ENCODE measurements at places on chromosomes 3 and 15. TPM values are rescaled to one million over a fixed set of nuclear protein-coding genes. Genes with fewer than 3 reads are reported as not detected.

Gene GOLGA6L7
- not detected for total RNA-seq

Gene MRAS
- total RNA-seq = not detected

Gene KIAA1143
- total RNA-seq = 35.9 TPM

Gene PRR20G
- total RNA-seq = not detected

Gene SCN5A
- total RNA-seq = not detected

Gene RAB6B
- total RNA-seq = 3.3 TPM

Gene FMN1
- total RNA-seq = 0.15 TPM

DNA sequence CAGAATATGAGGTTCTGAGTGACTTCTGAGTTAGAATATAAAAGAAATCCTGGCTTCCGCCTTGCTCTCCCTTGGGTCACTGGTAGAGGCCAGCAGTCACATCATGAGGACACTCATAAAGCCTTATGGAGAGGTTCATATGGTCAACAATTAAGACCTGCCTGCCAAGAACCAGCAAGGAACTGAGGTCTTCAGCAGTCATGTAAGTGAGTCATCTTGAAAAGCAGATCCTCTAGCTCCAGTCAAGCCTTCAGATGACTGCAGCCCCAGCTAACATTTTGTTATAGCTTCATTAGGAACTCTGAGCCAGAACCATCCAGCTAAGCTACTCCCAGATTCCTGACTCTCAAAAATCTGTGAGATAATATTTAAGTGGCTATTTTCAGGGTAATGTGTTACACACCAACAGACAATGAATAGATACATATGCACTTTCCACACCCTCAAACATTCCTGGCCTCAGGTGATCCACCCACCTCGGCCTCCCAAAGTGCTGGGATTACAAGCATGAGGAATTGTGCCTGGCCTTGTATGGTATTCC is 447.2 kb downstream of the SHQ1 start:
- no peaks in the 10 kb centered on the region for H3K27me3 ChIP-seq
- no peak overlapping the region for H3K27ac ChIP-seq
- no peak for DNase-seq
- no peak overlapping the region for H3K4me3 ChIP-seq
- peaks cover 7% of the 10 kb centered on the region for H3K36me3 ChIP-seq
- H3K4me1 ChIP-seq = peaks cover 16% of the 10 kb centered on the region

- no peak overlapping the region for H3K4me3 ChIP-seq
- H3K36me3 ChIP-seq = no peaks in the 10 kb centered on the region
- DNase-seq = no peak
- H3K27me3 ChIP-seq = peaks cover 25% of the 10 kb centered on the region
These were observed 128.3 kb downstream of the TPRA1 start for GRCh38 chr3:127462111-127462655.

DNA sequence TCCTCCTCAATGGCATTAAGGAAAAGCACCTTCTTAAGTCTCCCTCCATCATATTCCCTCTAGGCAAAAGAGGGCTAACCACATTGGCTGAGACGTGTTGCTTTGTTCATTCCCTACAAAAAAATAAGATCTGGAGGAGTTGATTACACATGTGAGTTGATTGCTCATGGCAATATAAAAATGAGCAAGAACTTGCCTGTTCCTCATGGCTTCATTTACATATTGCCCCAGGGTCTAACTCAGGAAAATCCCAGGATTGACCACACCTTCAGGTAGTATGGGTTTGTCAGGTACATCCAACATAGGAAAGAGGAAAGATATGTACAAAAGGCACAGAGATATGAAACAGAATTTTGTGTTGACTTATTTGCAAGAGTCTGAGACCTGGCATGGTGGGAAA is 35.5 kb downstream of the NFKBIZ start:
- no peaks in the 10 kb centered on the region for H3K27me3 ChIP-seq
- no peak overlapping the region for H3K4me3 ChIP-seq
- no peaks in the 10 kb centered on the region for H3K4me1 ChIP-seq

DNA sequence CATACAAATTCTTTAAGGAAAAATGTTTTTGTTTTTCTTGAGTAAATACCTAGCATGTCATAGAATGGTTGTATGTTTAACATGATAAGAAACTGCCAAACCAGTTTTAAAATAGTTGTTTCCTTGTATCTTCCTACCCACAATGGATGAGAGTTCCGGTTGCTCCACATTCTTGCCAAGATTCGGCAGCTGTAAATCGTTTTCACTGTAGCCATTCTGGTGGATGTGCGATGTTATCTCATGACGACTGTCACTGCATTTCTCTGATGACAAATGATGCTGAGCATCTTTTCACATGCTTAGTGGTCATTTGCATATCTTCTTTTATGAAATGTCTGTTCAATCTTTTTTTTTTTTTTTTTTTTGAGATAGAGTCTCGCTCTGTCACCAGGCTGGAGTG is 36.6 kb upstream of the SH3GL3 start:
- DNase-seq = no peak
- no peaks in the 10 kb centered on the region for H3K36me3 ChIP-seq
- H3K27me3 ChIP-seq = no peaks in the 10 kb centered on the region
- no peak overlapping the region for H3K4me3 ChIP-seq
- H3K27ac ChIP-seq = no peak overlapping the region
- no peaks in the 10 kb centered on the region for H3K4me1 ChIP-seq

DNA sequence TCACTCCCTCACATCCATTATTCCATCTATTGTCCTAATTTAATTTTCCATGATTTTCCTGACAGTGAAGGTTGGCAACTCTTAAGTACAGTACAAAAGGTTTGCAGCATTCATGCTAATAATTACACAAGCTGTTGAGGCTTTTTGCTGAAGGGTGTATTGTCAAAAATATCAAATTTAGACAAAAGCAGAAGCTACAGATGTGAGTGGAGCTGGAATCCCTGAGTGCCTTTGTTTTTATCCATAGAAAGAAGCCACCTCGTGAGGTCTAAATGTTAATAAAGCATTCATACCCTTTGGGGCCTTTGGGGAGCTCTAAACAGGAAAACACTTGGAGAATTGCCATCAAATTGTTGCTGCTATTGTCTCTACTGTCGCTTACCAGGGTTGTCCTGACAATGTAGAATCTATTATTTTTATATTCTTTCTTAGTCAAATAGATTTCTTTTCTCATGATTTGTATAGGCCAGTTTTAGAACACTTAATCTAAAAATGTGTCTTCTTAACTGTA is 185.8 kb upstream of the ROBO1 start:
- H3K27ac ChIP-seq = no peak overlapping the region
- no peaks in the 10 kb centered on the region for H3K27me3 ChIP-seq
- H3K4me1 ChIP-seq = no peaks in the 10 kb centered on the region
- DNase-seq = no peak
- H3K36me3 ChIP-seq = no peaks in the 10 kb centered on the region

GRCh38 chr15:77904901-77905300 is 172.6 kb downstream of the TBC1D2B start:
- H3K27ac ChIP-seq = no peak overlapping the region
- no peak overlapping the region for H3K4me3 ChIP-seq
- H3K36me3 ChIP-seq = no peaks in the 10 kb centered on the region
- DNase-seq = no peak

- DNase-seq = no peak
- no peak overlapping the region for H3K27ac ChIP-seq
- no peaks in the 10 kb centered on the region for H3K36me3 ChIP-seq
- H3K4me3 ChIP-seq = no peak overlapping the region
- H3K4me1 ChIP-seq = peaks cover 44% of the 10 kb centered on the region
These were observed 31.0 kb downstream of the LOXL1 start for GRCh38 chr15:73957276-73957675.

- H3K27ac ChIP-seq = peak overlapping the region; percentile 55
- H3K4me3 ChIP-seq = no peak overlapping the region
- DNase-seq = no peak
- peaks cover 51% of the 10 kb centered on the region for H3K36me3 ChIP-seq
These were observed 33.3 kb downstream of the CMTM6 start for GRCh38 chr3:32469151-32469874.

GRCh38 chr15:63501256-63502089 is 2.9 kb upstream of the USP3 start:
- H3K36me3 ChIP-seq = peaks cover 6% of the 10 kb centered on the region
- peaks cover 60% of the 10 kb centered on the region for H3K4me1 ChIP-seq
- H3K27ac ChIP-seq = peak overlapping the region; percentile 95
- peak overlapping the region; percentile 76 for H3K4me3 ChIP-seq
- H3K27me3 ChIP-seq = no peaks in the 10 kb centered on the region

GRCh38 chr3:133757701-133758567 is 11.7 kb downstream of the TF start:
- no peak overlapping the region for H3K4me3 ChIP-seq
- H3K36me3 ChIP-seq = no peaks in the 10 kb centered on the region
- no peak for DNase-seq
- no peak overlapping the region for H3K27ac ChIP-seq
- H3K4me1 ChIP-seq = peaks cover 2% of the 10 kb centered on the region

DNA sequence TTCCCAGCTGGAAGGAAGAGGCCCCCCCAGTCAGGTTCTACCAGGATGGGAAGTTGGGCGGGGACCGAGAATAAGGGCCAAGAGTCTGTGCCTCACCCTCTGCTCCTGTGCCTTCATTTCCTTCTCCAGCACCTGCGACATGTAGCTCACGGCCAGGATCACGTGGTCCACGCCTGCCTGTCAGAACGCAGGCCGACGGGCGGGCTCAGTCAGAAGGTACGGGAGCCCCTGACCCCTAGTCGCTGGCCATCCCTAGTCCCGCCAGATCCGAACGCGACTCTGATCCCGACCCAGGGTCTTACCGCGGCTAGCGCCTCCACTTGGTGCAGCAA is 489 bp downstream of the GMPPB start:
- H3K36me3 ChIP-seq = peaks cover 37% of the 10 kb centered on the region
- peaks cover 49% of the 10 kb centered on the region for H3K4me1 ChIP-seq
- H3K27ac ChIP-seq = peak overlapping the region; percentile 97
- no peaks in the 10 kb centered on the region for H3K27me3 ChIP-seq

- H3K27me3 ChIP-seq = no peaks in the 10 kb centered on the region
- no peak for DNase-seq
- no peak overlapping the region for H3K4me3 ChIP-seq
- peaks cover 61% of the 10 kb centered on the region for H3K36me3 ChIP-seq
- peaks cover 33% of the 10 kb centered on the region for H3K4me1 ChIP-seq
- H3K27ac ChIP-seq = no peak overlapping the region
These were observed 10.2 kb downstream of the EIF2A start for GRCh38 chr3:150556792-150557191.

DNA sequence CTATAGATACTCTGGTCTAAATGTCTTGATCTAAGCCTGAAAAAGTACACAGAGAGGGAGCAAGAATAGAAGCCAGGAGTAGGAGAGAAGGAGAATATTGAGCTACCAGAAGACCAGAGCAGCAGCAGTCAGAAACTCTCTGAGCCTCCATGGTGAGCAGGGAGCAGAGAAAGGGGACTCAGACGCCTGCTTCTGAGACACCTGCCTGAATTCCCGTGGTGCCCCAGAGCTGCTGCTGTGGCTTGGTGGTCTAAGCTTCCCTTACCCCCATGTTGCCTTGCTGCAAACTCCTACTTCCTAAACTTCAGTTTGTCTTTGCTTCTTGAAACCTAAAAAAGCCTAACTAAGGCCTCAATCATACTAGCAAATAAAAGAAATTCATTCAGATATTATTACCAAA is 94.9 kb upstream of the STRIT1 start:
- no peaks in the 10 kb centered on the region for H3K36me3 ChIP-seq
- H3K27me3 ChIP-seq = no peaks in the 10 kb centered on the region
- H3K4me3 ChIP-seq = no peak overlapping the region
- no peak overlapping the region for H3K27ac ChIP-seq
- no peaks in the 10 kb centered on the region for H3K4me1 ChIP-seq

GRCh38 chr15:41392659-41393058 is 9.6 kb downstream of the NDUFAF1 start:
- no peak overlapping the region for H3K4me3 ChIP-seq
- H3K36me3 ChIP-seq = peaks cover 32% of the 10 kb centered on the region
- H3K27ac ChIP-seq = peak overlapping the region; percentile 24
- H3K27me3 ChIP-seq = no peaks in the 10 kb centered on the region
- DNase-seq = no peak

DNA sequence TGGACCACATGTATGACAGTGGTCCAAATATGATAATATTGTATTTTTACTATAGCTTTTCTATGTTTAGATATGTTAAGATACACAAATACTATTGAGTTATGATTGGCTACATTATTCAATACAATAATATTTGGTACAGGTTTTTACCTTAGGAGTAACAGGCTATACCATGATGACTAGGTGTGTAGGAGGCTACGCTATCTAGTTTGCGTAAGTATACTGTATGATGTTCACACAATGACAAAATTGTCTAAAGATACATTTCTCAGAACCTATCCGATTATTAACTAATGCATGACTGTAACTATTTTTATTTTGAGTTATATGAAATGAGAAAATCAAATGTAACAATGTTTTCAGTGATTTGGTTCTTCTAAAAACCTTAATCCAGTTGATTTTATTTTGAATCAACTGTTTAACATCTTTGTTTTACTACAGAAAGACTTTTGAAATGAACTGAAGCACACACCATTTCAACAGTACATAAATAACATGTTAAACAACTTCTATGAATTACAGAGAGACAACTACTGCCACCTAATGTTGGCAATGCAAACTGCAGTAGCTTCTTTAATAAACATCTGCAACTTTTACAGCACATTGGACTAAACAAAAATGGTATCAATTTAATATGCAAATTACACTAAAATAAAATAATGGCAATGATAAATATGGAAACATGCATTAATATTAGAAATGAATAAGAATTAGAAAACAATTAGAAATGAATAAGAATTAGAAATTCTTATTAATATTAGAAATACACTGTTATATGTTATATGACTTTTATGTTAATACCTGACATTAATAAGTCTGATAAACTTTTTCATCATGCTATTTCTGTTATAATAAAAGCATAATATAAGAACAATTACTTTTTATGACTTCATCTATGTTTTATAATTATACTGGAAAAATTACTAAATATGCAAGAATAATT is 255.7 kb downstream of the MBNL1 start:
- no peaks in the 10 kb centered on the region for H3K36me3 ChIP-seq
- DNase-seq = peak; percentile 36
- no peaks in the 10 kb centered on the region for H3K4me1 ChIP-seq
- no peak overlapping the region for H3K4me3 ChIP-seq
- no peak overlapping the region for H3K27ac ChIP-seq

DNA sequence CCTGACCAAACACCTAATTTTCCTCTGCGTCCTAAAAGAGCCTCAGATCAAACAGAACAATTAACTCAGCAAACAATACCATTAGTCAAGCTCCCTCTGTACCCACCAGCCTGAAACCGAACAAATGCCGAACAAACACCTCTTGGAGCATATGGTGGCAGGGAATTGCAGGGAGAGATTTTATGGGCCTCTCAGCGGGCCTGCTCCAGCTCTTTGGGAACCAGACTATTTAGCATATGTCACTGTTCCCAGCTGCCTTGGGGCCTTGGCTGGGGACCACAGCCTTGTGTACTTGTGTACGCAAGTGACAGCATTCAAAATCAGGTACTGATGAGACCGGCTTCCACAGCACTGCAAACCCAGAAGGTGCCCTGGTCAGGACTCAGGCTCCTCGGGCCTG is 388.8 kb upstream of the PPP2R3A start:
- H3K4me3 ChIP-seq = no peak overlapping the region
- no peaks in the 10 kb centered on the region for H3K4me1 ChIP-seq
- H3K27me3 ChIP-seq = no peaks in the 10 kb centered on the region
- H3K36me3 ChIP-seq = no peaks in the 10 kb centered on the region
- H3K27ac ChIP-seq = no peak overlapping the region

GRCh38 chr3:184399410-184399809 is 19.6 kb downstream of the CHRD start:
- no peak for DNase-seq
- H3K27me3 ChIP-seq = peaks cover 28% of the 10 kb centered on the region
- no peaks in the 10 kb centered on the region for H3K4me1 ChIP-seq
- no peaks in the 10 kb centered on the region for H3K36me3 ChIP-seq
- H3K27ac ChIP-seq = no peak overlapping the region

Measured in activated CD4-positive, alpha-beta memory T cell treated with anti-CD3 and anti-CD28 coated beads, Interleukin-2, amount 10 ng/mL, durations not matched to agents 7 days and 5 days (primary cell).